Neuronal stem cell (in vitro differentiated cells): ENCODE measurements at places on chromosomes 7 and 10.

DNA sequence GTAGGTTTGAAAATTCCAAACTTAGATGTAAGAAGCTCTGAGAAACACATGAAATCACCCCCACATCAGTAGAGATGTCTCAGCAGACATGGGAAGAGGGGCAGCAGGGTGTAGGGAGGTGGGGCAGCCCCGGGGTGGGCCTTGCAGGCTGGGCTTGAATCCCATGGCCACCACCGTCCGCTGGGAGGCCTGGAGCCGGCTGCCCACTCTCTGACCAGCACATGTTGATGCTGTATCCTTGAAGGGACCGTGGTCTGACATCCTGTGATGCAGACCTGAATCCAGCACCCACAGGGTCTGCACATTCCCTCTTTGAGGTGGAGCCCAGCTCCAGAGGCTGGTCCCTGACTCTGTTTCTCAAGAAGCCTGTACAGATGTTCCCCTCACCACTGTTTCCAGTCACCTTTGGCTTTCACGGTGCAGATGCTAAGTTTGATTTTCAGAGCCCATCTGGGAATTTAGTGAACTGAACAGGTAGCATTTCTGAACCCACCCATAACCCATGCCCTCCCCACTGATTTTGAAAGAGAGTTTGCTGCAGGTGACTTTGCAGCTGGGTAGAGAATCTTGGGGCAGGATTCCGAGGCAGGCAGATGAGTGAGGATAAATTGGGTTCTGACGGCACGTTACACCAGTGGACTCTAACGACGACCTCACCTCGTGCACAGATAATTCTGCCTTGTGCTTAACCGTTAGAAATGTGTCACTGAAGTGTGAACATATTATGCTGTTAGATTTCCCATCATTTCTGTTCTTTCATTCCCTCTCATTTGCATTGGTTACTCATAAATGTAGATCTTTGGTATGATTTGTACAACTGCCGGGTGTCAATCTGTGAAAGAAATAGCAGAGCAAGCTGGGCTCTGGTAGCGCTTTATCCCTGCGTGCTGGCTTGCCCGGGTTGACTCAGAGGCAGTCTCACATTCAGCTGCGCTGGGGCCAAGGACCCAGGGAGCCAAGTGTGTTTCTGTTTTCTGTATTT lies 45.7 kb downstream of the IKZF1 start:
- DNase-seq = no peak

DNA sequence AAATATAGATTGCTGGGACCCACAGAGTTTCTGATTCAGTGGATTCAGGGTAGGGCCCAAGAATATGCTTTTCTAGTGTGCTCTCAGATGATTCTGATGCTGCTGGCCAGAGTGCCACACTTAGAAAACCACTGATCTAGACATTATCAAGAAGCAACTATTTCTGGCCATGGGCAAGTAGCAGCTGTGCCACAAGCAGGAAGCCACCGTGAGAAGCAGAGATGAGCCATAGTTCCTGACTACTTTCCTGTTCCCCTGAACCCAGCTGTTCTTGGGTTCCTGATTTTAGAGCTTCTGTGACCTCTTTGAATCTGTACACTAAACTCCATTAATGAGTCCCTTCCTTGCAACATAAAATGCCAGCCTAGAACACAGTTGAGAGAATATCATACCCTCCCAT lies 38.1 kb upstream of the PIK3AP1 start:
- no peak for DNase-seq

GRCh38 chr7:147311336-147311735 lies 1194.7 kb downstream of the CNTNAP2 start:
- DNase-seq = no peak

- DNase-seq = no peak
Observed at GRCh38 chr10:73873142-73873837, 1.1 kb downstream of the CAMK2G start.

GRCh38 chr10:92411406-92411805 lies 120.4 kb downstream of the MARCHF5 start:
- DNase-seq = no peak

GRCh38 chr7:114539575-114539974 lies 125.0 kb downstream of the FOXP2 start:
- no peak for DNase-seq

GRCh38 chr7:4799508-4800268 lies 24.3 kb downstream of the AP5Z1 start:
- DNase-seq = no peak

- no peak for DNase-seq
Observed at GRCh38 chr7:98555403-98555802, 61.7 kb upstream of the NPTX2 start.

GRCh38 chr7:113200281-113200680 lies 81.9 kb upstream of the SMIM30 start:
- DNase-seq = no peak

DNA sequence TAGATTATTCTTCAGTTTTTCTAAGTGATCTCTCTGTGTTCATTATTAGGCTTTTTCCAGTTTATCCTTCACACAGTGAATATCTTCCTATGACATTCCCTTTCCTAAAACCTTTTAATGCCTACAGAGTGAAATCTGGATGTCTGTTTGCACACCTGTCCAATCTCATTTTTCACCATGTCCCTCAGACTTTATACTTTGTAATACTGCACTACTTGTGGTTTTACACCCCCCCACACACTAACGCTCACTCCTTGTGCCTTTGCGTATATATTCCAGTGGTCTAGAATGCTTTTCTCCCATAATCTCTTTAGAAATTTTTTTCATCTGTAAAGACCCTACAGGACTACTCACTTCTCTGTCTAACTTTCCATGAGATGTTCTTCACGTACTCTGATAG lies 98.2 kb downstream of the EXOC6 start:
- DNase-seq = no peak
